H1 (cell line): ENCODE measurements at places on chromosomes 7 and 10. TPM values are rescaled to one million over a fixed set of nuclear protein-coding genes. Genes with fewer than 3 reads are reported as not detected.

The TUBAL3 gene
- polyA plus RNA-seq, result 0.05 and 0.17 TPM in 2 replicates

DNA sequence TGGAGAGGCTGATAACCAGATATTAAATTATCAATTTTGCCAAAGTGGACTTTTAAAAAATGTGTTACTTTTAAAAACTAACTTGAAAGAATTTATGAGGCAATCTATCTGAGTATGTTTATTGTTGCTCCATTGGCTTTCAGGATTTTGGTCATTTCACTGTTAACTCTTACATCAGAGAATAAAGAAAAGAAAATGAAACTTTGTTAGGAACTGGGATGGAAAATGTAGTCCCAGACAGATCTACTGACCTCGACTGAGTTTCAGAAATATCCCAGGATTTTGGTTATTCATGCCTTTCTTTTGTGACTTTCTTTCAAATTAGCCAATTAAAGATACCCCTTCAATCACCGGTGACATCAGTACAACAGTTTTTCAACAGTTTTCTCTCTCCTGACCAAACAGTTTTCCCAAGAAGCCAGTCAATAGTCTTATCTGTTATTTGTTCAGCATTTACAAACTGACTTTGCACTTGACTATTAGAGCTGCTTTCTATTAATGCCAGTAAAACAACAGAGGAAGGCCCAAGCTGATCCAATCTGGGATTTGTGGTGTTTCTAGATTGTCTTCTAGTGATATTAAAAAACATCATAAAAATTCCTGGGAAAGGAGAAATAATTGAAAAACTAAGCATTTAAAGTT lies 35.8 kb downstream of the NRBF2 start:
- no peaks in the 10 kb centered on the region for H3K27me3 ChIP-seq
- H3K4me3 ChIP-seq, result no peak overlapping the region
- no peak for DNase-seq
- peaks cover 7% of the 10 kb centered on the region; the same call in 1 of the 2 replicates for H3K36me3 ChIP-seq

DNA sequence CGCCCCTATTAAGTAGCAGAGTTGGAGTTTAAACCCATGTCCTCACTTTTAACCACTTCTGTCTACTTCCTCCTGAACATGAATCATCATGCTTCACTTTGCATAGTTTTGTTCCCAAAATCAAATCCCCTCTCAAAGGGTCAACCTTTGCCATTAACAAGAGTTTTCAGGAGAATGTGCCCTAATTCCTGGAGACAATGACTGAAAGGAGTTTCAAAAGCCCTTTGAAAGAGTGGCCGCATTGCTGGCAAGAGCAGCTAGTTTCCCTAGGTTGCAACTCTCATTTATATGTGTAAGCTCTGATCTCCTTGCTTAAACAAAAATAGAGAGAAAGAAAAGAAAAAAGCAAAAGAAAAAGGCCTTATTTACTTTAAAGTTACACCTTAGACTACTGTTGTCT lies 9.2 kb downstream of the LGI1 start:
- H3K27ac ChIP-seq, result no peak overlapping the region
- H3K36me3 ChIP-seq, result no peaks in the 10 kb centered on the region
- no peak for DNase-seq
- H3K27me3 ChIP-seq, result no peaks in the 10 kb centered on the region
- H3K4me3 ChIP-seq, result no peak overlapping the region

- H3K4me1 ChIP-seq, result peaks cover 15% of the 10 kb centered on the region
- H3K36me3 ChIP-seq, result peaks cover 16% of the 10 kb centered on the region
- no peak overlapping the region for H3K27ac ChIP-seq
- no peaks in the 10 kb centered on the region for H3K27me3 ChIP-seq
Measured at GRCh38 chr10:69385454-69386350, 31.0 kb downstream of the TACR2 start.

GRCh38 chr10:131013281-131013912 lies 298.1 kb downstream of the TCERG1L start:
- H3K27me3 ChIP-seq, result no peaks in the 10 kb centered on the region
- DNase-seq, result no peak
- H3K4me1 ChIP-seq, result no peaks in the 10 kb centered on the region
- no peak overlapping the region for H3K27ac ChIP-seq
- H3K4me3 ChIP-seq, result no peak overlapping the region

GRCh38 chr7:111329367-111330234 lies 232.7 kb downstream of the IMMP2L start:
- no peaks in the 10 kb centered on the region for H3K27me3 ChIP-seq
- no peaks in the 10 kb centered on the region for H3K36me3 ChIP-seq
- no peak overlapping the region for H3K27ac ChIP-seq
- no peaks in the 10 kb centered on the region for H3K4me1 ChIP-seq
- no peak overlapping the region for H3K4me3 ChIP-seq

The FGFR2 gene
- 50.2 and 50.3 TPM in 2 replicates for polyA plus RNA-seq

GRCh38 chr7:39530971-39531370 lies 35.2 kb upstream of the YAE1 start:
- peaks cover 2% of the 10 kb centered on the region; the same call in 1 of the 2 replicates for H3K4me1 ChIP-seq
- no peaks in the 10 kb centered on the region for H3K36me3 ChIP-seq
- H3K27me3 ChIP-seq, result no peaks in the 10 kb centered on the region
- H3K27ac ChIP-seq, result no peak overlapping the region

DNA sequence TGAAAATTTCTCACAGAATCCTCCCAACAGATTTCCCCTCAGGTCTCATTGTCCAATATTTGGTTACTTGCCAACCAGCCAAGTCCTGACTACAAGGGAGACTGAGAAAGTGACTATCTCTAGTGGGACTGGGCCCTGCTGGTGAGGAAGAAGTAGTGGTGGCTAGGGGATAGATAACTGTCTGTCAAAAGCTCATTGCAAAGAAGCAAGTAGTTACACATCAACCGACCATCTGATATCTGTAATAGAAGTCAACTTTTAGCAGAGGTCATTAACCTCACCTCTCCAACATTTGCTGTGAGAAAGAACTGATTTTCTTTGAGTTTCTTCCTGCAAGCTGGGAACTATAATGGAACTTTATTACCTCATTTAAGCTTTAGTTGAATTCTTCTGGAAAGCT lies 15.2 kb downstream of the STAMBPL1 start:
- H3K4me1 ChIP-seq, result peaks cover 2% of the 10 kb centered on the region; the same call in 1 of the 2 replicates
- H3K4me3 ChIP-seq, result no peak overlapping the region
- no peak overlapping the region for H3K27ac ChIP-seq
- DNase-seq, result no peak

The UTF1 gene
- polyA plus RNA-seq, result 0.47 and 0.97 TPM in 2 replicates

DNA sequence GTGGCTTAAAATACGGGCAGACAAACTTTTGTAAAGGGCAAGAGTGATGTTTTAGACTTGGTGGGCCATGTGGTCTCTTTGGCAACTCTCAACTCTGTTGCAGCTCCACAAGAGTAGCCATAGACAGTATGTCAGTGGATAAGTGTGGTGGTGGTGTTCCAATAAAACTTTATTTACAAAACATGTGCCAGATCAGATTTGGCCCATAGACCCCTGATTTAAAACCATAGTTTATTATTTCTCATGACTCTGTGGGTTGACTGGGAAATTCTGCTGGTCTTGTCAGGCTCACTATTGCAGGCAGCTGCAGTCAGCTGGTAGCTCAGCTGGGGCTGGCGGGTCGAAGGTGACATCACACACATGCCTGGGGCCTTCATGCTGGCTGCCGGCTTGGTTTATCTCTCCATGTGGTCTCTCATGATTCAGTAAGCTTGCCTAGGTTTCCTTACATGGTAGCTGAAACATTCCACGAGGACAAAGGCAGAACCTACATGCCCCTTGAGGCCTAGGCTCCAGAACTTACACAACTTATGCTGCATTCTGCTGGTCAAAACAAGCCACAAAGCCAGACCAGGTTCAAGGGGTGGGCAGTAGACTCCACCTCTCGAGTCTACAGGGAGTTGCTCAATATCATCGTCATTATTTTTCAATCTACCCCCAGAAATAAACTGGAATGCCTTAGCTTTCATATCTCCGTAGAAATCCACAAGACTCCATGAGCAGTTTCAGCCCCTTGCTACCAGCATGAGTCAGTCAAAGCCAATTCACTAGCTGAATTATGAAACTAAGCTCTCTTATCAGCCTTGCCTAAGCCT lies 245.7 kb downstream of the WDR11 start:
- H3K27ac ChIP-seq, result no peak overlapping the region
- H3K4me3 ChIP-seq, result no peak overlapping the region
- no peaks in the 10 kb centered on the region for H3K36me3 ChIP-seq
- DNase-seq, result no peak
- no peaks in the 10 kb centered on the region for H3K27me3 ChIP-seq
- no peaks in the 10 kb centered on the region for H3K4me1 ChIP-seq

DNA sequence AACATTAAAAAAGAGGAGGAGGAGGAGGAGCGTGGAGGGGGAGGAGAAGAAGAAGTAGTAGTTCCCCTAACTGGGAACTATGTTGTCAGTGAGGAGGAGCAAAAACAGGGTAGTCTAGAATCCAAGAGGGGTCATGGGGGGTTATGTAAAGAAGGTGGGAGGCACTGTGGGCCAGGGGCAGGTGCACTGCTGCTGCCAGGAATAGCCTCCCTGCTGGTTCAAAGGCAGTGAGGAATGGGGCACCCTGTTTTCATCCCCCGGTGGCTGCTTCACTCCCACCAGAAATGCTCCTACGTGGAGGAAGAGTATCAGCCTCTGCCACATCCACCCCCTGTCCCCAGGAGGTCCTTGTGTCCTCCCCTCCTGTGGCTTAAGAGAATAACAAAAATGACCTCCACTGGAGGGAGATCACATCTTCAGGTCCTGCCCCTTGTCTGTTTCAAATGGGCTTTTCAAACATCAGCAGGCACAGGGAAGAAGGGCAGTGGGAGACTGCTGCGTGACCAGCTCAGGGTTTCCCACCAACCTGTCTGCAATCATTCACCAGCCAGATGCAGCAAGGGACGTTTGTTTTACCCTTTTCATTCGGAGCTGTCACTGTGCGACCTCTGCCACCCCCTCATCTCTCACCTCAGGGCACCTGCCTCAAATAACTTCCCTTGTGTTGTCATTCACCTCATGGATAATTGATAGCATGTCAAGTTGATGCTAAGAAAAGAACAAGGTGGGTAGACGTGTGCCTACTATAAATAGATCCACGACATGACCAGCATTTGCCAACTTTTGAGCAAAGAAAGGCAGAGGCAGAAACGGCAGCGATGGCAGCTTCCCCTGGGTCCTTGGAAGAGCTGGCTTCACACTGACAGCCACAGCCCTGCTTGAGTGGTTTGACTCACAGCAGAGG lies 92.6 kb downstream of the DGKI start:
- peaks cover 12% of the 10 kb centered on the region for H3K4me1 ChIP-seq
- no peaks in the 10 kb centered on the region for H3K27me3 ChIP-seq

The MLLT10 gene
- polyA plus RNA-seq, result 36.1 and 62.1 TPM in 2 replicates

DNA sequence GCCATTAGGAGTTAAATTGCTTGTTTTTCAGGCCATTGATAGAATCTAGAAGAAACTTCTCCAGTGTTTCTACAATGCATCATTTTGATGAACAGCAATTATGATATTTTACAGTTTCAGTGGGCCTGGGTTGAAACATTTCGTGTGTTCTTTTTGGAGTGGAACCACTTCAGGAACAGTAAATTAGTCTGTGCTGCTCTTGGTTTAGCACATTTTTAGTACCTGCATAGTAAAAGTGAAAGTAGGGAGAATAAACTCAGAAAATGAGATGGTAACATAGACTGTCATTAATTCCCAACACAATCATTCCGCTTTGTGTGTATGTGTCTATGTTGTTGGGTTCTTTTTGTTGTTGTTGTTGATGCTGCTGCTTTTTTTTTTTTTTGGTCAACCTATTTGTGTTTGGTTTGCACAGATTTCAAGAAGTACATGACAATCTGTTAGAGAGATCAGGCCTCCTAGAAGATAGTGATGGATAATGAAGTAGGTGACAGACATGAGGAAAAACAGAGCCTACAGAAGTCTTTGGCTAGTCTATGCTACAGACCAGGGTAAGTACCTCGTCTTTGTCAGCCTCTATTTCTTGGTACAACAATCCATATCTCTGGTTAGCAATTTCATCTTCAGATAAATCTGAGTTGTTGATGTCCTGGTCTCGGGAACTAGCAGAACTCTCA lies 154.0 kb upstream of the TARP start:
- no peak overlapping the region for H3K27ac ChIP-seq
- no peaks in the 10 kb centered on the region for H3K4me1 ChIP-seq
- no peaks in the 10 kb centered on the region for H3K36me3 ChIP-seq
- DNase-seq, result no peak
- no peaks in the 10 kb centered on the region for H3K27me3 ChIP-seq

DNA sequence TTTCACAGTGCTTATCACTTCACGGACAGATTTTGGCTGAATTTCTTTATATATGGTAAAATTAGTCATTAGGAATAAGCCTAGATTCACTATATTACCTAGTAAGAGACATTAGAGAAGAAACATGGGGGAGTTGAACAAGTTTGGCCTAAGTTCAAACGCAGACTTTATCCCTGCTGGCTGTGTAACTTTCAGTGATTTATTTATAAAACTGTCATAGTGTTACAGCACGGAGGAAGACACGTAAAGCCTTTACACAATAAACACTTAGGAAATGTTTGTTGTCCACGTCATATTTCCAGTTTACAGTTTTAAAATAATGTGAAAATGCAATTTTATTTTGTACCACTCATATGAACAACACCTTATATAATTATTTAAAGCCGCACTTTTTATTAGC lies 661.5 kb downstream of the MAGI2 start:
- no peak for DNase-seq
- no peak overlapping the region for H3K4me3 ChIP-seq
- H3K27ac ChIP-seq, result no peak overlapping the region
- H3K36me3 ChIP-seq, result no peaks in the 10 kb centered on the region
- H3K4me1 ChIP-seq, result no peaks in the 10 kb centered on the region; the same call in 1 of the 2 replicates

- no peaks in the 10 kb centered on the region for H3K27me3 ChIP-seq
- H3K4me3 ChIP-seq, result no peak overlapping the region
- H3K36me3 ChIP-seq, result no peaks in the 10 kb centered on the region
- no peak for DNase-seq
Measured at GRCh38 chr7:114932991-114933390, 11.1 kb downstream of the MDFIC start.

The MRC1 gene
- 0.02 and 0.03 TPM in 2 replicates for polyA plus RNA-seq

- H3K4me3 ChIP-seq, result no peak overlapping the region
- no peaks in the 10 kb centered on the region for H3K27me3 ChIP-seq
- no peak overlapping the region for H3K27ac ChIP-seq
Measured at GRCh38 chr10:114962441-114962840, 24.4 kb downstream of the TRUB1 start.

DNA sequence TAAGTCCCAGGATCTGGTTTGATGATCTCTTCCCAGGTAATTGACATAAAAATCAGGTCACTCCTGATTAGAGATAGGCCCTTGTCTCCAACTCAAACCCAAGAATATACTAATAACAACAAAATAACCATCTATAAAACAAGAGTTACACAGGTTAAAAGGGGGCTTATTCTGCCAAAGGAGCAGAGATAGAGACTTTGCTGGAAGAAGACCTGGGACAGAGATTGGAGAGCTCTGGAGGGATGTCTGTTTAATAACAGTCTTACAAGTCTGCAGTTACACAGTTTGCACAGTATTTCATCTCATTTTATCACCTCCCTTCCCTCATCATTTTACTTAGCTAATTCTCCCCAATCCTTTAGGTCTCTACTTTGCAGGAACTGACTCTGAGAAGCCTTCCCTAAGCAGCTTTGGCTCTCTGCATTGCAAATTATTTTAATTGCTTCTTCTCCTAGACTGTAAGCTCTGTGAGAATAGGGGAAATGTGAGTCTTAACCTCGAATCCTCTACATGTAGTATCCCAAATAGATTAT lies 3.7 kb upstream of the ZNF438 start:
- no peak overlapping the region for H3K27ac ChIP-seq
- H3K4me1 ChIP-seq, result peaks cover 3% of the 10 kb centered on the region
- H3K4me3 ChIP-seq, result no peak overlapping the region
- no peak for DNase-seq

GRCh38 chr10:27241010-27241651 lies 534 bp upstream of the ACBD5 start:
- H3K36me3 ChIP-seq, result no peaks in the 10 kb centered on the region
- no peak for DNase-seq
- peak overlapping the region; percentile 69 for H3K4me3 ChIP-seq
- no peaks in the 10 kb centered on the region for H3K27me3 ChIP-seq
